Activated CD4-positive, alpha-beta T cell treated with anti-CD3 and anti-CD28 coated beads, Interleukin-2, amount 50 U/mL, for 1 hour (primary cell): ENCODE measurements at places on chromosomes 6 and 20.

DNA sequence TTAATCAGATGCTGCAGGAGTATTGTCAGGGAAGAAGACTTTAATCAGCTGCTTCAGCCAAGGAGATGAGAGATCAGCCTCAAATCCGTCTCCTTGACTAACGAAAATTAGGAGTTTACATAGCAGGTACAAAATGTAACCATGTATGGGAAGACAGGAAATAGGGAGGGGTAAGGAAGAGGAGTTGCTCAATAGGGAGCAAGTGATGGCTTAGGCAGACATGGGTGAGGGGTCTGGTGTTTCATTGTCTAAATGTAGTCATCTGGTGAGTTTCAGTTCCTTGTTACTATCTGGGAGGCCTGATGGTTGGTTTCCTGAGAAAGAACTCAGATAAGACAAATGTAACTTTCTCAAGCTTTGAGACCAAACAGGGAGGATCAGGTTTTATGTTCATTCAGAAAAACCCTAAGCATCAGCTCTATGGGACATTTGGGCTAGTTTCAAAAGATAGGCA, 217.3 kb upstream of the SULF2 start:
- no peak for DNase-seq

- DNase-seq = no peak
Measured at GRCh38 chr6:108113557-108114519, 39.3 kb upstream of the OSTM1 start.

DNA sequence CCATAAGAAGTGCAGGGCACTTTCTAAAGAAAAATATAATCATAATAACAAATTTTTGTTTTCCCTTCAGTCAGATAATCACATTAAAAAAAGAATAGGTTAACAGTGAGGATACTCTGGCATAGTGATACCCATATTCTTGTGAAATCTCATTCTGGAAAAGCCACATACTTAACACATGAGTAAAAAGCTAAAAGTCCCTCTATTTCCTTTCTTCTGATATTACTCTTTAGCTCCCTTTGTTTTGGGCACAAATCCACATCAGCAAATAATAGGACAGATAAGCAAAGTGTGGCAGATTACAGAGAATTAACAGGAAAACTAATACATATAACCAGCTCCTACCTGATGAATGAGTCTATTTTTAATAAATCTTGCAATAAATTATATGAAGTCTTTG, 15.8 kb downstream of the SHPRH start:
- no peak for DNase-seq

GRCh38 chr20:50488236-50488806, 21.9 kb upstream of the PTPN1 start:
- DNase-seq = no peak

DNA sequence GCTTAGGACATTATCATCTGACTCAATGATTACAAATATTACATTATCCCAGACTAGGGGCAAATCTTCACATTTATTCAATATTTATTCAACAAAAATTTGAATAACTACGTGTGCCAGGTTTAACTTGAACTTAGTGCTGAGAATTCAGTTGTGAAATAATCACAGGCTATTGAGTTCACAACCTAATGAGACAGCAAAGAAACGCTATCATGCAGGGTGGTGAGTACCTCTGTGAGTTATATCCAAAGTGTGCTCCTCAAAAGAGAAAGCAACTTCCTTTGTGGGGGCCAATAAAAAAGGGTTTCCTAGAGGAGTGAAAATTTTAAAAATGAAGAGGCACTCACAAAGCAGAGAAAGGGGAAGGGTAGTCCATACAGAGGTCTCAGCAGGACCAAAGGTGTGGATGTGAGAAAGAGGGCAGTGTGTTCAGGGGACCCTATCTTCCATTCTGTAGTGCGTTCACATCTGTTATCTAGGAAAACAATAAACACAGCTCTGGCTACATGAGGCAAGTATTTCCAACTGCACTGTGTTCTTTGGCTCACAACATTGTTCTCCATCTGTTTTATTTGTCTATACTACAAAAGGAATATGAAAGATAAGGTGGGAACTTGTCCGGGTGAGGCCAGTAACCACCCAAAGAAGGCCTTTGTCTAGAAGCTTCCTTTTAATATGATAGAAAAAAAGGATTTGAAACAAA, 155.4 kb upstream of the MARCKS start:
- DNase-seq = no peak

DNA sequence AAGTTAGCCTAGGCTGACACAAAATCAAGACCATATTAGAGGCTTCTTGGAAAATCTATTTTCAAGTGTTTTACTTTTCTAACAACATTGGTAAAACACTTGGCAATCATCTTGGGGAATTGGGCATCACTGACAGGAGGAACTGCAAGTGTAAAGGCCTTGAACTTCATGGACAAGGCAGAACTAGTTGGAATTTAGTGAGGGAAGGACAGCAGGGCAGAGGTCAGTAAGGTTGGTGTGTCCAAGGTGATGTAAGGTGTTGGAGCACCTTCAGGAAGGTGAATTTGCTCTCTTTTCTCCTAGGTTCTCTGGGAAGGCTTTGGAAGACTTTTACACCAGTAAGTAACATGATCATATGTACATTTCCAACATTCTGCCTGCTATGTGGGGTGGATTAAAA, 1.5 kb upstream of the SLC17A4 start:
- no peak for DNase-seq

DNA sequence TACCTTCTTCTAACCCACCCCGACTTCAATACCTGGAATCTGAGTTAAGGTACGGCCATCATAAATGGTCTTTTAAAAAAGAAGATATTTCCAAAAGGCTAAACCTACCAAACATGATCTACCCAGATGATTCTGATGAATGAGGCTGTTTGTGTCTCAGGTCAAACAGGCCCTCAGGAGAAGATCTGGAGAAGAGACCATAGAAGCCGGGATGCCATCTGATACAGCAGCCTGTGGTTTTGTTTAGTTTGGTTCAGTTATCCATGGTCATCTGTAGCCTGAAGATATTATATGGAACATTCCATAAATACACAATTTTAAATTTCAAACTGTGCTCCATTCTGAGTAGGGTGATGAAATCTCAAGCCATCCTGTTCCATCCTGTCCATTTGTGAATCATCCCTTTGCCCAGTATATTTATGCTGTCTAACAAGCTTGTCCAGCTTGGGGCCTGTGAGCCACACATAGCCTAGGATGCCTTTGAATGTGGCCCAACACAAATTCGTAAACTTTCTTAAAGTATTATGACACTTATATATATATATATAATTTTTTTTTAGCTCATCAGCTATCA, 4.0 kb upstream of the CAP2 start:
- DNase-seq = no peak

- no peak for DNase-seq
Measured at GRCh38 chr6:43993881-43994523, 133.2 kb downstream of the MRPL14 start.

- no peak for DNase-seq
Measured at GRCh38 chr6:48290595-48290994, 179.6 kb upstream of the PTCHD4 start.

GRCh38 chr20:618980-619379, 8.9 kb upstream of the TCF15 start:
- DNase-seq = no peak

- DNase-seq = no peak
Measured at GRCh38 chr6:25715794-25716193, 38.7 kb upstream of the SLC17A4 start.

DNA sequence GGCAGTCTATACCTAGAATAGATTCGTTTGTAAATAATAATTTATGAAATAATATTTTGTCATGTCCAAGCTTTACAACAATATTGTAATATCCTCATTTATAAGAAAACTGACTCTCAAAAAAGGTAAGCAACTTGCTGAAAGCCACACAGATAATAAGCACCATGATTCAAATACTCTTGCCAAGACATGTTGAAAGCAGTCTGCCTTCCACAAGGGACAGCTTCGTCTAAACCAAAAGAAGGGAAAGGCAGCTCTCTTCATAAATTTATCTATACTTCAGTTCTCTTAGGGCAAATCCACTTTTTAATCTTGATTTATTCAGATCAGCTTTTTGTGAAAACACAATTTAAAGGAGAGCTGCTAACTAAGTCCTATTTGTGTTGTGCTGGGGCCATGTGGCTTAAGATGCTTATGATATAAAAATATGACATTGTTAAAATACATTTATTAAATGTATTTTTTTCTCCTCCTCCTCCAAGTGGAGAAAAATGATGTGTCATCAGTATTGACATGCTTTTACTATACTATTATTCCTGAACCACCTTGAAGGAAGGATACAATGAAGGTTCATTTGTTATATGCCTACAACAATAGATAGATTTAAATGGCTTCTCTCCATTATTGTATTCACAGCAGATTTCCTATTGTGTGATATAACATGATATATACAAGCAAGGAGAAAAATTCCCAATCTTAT, 737.0 kb downstream of the HDGFL1 start:
- no peak for DNase-seq

- no peak for DNase-seq
Measured at GRCh38 chr20:53911301-53911700, 159.1 kb downstream of the BCAS1 start.

DNA sequence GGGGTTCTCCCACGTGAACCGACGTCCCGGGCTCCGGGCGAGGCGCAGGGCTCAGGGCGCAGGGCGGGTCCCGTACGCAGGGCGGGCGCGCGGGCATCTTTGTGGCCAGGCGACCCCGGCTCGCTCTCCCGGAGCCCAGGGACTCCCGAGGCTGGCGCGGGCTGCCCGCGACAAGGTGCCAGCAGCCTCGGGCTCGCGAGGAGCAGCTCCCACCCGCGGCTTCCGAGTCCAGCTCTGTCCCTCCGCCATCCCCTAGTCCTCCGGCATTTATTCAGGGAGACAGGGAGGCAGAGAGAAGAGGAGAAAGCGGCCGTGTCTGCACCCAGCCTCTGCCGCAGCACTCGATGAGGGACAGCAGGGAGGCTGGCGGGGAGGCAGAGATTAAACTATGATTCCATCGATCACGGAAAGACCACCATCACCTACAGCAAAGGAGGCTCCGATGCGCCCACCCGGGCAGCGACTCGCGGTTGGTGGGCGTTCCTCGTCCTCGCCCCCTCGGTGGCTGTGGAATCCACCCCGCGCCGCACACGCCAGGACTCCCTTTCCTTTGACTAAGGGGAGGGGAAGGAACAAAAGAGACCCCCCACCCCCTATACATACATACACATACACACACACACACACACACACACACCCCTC, 1.1 kb downstream of the RGS17 start:
- DNase-seq = no peak

DNA sequence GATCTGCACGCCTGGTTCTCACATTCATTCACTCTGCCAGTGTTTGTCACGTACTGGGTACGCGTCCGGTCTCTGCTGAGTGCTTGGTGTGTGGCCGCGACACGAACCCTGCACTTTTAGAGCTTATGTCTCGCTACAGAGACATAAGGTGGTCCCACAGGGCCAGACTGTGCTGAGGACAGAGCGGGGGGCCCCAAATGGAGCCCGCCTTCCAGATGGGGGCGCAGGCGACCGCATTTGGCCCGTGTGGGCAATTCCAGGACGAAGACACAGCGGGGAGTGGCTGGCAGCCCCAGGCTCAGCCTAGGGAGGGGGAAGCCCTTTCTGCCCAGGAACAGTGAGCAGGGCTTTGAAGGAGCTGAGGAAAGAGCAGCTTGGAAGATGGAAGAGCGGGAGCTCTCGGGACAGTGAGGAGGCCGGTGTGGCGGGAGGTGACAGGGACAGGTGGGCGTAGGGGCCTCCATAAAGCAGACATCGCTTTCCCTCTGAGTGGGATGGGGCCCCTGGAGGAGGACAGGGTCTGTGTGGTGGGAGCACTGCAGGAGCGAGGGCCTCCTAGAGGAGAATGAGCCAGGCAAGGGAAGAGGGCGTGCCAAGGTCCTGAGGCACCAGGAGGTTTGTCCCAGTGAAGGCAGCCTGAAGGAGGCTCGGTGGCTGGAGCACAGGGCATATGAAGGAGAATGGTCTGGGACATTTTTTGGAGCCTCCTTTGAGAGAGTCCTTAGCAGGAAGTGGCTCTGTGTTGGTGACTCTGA, 7.8 kb upstream of the MTG2 start:
- no peak for DNase-seq

DNA sequence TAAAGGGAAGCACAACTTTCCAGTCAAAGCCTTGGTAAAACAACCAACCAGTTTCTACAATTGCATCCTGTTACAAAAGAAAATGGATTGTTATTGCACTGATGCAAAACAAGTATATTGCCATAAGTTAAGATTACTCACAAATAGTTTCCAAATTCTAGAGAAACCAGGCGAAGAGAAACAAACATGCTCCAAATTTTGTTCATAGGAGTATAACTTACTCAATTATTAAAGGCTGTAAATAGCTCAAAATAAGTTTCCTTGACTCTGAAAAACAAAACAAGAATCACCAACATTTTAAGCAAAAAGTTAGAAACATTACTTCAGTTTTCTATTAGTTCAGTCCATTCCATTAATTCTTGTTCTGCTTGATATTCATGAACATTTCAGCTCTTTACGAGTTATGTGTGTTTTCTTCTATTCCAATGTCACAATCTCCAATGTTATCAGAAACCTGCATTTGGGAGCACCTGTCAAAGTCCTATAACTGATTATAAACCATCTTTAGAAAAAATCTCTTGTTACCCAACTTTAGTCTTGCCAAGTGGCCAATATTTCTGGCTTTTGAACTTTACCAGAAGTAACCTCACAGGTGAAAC, 137.9 kb upstream of the THBS2 start:
- DNase-seq = no peak

DNA sequence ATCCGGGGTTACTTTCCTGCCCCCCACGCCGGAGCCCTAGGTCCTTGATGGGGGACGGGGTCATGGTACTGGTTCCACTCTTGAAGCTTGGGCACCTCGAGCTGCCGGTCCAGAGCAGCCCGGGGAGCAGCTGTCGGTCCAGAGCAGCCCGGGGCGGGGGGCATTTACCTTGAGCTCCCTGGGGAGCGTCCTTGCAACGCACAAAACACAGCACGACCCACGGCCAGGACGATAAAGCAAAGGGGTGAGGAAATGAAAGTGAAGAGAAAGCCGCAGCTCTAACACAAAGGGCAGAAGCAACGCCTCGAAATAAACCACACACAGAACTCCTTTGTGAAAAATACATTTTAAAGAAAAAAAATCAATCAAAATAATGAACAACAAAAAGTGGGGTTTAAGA, 39.1 kb downstream of the KCNQ2 start:
- DNase-seq = no peak

DNA sequence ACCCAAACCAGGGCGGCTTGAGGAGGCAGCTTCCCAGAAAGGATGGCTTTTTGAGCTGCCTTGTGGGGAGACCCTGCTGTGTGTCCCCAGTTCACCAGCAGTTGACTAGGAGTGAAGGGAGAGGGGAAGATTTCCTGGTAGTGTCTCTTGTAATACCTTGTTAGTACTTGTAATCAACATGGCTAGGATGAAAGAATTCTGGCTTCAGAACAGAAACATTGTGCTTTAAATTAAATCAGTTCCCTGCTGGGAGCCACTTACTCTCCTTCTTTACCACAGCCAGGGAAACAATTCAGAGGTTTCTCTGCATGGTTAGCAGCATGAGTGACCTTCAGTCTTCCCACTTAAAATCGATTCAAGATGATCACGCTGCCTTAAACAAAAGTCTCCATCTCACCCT, 525.4 kb upstream of the ID4 start:
- DNase-seq = no peak

DNA sequence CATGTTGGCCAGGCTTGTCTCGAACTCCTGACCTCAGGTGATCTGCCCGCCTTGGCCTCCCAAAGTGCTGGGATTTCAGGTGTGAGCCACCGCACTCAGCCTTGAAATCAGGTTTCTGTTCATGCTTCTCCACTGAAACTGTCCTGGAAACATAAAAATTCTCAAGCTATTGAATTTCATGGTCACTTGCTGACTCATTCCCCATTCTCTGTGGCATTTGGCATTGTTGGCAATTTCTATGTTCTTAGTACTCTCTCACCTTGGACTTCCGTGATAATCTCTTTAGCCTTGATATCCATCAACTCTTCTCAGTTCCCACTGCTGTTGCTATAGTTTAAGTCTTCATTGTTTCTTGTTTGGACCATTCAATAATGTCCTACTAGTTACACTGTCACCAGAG, 6.2 kb downstream of the SEL1L2 start:
- no peak for DNase-seq
